ENCODE measurements at places on chromosomes 6 and 20.
A peak's percentile ranks its signal among the peaks of the same experiment; 100 is the strongest.

DNA sequence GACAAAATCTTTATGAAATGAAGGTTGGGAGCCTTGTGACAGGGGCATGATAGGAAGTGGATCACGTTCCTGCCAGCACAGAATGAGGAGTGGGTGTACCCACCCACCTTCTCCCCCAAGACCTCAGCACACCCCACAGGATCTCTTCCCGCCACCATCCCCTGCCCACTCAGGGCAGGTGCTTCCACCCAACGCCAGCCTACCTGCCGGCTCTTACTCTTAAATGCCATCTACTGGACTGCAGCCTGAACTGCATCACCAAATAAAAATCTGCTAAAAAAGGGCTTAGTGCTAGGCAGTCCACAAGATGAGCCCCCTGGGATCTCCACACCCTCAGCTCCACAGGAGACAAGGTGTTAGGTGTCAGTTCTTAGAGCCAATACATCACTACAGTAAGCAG, 20.6 kb downstream of the DTNBP1 start:
- DNase-seq = no peak

DNA sequence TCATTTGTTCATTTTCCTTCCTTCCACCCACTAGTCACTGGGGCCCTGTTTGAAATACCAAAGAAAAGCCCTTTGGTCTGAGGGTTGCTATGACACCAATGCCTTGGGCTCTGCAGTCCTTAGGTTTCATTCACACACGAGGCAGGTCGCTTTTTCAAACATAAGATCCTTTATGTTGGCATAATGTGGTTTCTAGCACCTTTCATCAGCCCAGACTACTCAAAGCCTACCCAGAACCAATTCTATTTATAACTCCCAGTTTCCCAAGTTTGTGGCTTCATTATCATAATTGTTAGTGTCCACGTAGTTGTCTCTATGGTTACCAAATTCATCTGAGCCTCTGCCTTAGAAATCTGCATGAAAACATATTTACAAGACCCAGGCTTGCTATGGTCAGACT, 6.6 kb upstream of the TP53RK start:
- no peak for DNase-seq

GRCh38 chr6:163390770-163391169, 23.7 kb upstream of the QKI start:
- DNase-seq = no peak

DNA sequence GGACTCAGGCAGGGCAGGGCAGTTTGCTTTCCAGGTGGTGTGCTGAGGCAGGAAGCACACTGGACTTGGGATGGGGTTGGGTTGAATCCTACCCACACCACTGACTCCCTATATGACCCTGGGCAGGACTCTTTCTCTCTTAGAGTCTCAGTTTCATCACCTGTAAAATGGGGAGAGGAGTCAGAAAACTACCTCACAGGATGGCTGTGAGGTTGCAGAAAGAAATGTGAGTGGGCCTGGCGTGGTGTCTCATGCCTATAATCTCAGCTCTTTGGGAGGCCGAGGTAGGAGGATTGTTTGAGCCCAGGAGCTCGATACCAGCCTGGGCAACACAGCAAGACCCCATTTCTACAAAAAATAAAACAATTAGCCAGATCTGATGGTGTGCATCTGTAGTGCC, 67.2 kb downstream of the CD40 start:
- DNase-seq = no peak

- DNase-seq = no peak
Measured at GRCh38 chr6:43274916-43275597, 23.0 kb upstream of the SLC22A7 start.

DNA sequence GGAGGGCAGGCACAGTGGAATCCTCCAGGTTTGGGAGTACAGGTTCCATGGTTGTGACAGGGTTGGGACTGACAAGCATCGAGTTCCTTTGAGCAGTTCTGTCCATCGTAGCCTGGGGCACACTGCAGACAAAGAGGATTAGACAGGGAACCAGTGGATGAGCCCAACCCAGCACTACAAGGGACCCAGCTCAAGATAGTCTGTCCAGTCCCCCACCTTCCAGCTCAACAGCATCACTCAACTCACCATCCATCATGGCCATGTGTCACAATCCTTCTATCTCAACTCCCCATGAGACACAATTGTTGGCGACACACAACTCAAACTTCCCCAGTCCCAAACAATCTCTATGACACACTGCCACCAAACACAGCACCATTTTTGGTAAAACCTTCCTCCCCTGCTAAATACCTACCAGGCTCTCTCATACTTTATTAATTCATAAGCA, 11.8 kb upstream of the GPSM3 start:
- no peak for DNase-seq

DNA sequence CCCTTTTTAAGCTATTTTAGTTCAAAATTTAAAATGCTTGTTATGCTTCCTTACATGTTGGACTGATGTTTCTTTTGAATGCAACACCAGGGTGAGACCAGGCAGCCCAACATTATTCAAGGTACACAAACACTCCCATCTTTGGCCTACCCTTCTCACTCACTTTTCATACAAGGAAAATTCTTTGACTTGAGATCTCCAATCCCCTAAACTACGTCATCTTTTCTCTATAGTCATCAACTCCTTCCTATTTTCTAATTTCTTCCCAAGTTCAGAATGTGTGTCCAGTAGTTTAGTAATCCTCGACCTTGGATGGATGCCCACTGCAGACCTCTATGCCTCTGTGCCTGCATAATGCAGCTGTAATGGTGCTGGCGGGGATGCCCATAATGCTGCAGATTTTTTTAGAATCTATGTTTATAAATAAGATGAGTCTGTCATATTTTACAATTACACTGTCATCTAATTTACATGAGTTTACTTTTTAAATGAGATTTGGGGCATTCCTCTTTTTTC, 108.7 kb downstream of the ID4 start:
- DNase-seq = no peak

DNA sequence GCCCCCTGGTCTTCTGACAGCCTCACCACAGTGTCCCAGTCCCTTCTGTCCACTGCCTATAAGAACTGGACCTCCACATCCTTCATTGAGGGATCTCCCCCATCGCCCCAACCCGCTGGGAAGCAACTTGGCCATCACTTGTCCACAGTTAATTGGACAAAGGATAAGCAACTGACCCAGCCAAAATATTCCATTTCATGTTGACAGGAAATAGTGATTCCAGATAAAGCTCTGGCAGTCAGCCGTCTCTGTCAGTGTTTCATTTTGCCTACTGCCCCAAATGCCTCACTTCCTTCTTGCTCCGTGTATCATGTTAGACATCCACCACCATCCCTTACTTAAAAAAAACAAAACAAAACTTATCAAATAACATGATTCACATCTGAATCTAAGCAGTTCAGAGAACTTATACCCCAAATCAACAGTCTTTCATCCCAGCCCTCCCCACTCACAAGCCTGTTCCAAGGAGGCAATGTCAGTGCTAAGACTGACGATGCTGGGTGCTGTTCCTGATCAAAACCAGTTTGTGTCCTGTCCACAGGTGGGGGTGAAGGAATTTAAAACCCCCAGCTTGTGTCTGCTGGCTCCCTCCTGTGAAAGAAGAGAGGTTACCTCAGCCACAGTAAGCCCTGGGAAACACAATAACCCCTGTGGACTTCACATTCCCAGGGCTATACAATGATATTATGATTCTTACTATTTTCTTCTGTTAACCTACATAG, 162.5 kb downstream of the WDR27 start:
- DNase-seq = no peak

GRCh38 chr6:28134015-28134414, 7.7 kb upstream of the ZKSCAN8 start:
- DNase-seq = peak; percentile 10

- no peak for DNase-seq
Measured at GRCh38 chr20:36216314-36217025, 19.8 kb upstream of the AAR2 start.

- no peak for DNase-seq
Measured at GRCh38 chr6:5580736-5581581, 319.6 kb downstream of the FARS2 start.

DNA sequence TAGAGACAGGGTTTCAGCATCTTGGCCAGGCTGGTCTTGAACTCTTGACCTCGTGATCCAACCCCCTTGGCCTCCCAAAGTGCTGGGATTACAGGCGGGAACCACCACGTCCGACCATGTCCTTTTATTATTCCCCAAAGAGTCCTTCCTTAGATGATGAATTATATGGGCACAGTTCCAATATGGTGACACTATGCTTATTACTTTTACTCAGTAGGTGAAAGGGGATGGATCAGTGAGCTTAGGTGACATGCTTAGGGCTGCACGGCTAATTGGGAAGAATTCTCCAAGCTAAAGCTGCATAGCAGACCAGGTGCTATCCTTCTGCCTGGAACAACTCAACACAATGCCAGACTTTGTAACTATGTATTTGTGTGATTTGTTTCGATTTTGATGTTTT, 38.2 kb upstream of the TFAP2C start:
- DNase-seq = no peak

GRCh38 chr6:160999516-160999915, 7.9 kb downstream of the MAP3K4 start:
- DNase-seq = no peak

DNA sequence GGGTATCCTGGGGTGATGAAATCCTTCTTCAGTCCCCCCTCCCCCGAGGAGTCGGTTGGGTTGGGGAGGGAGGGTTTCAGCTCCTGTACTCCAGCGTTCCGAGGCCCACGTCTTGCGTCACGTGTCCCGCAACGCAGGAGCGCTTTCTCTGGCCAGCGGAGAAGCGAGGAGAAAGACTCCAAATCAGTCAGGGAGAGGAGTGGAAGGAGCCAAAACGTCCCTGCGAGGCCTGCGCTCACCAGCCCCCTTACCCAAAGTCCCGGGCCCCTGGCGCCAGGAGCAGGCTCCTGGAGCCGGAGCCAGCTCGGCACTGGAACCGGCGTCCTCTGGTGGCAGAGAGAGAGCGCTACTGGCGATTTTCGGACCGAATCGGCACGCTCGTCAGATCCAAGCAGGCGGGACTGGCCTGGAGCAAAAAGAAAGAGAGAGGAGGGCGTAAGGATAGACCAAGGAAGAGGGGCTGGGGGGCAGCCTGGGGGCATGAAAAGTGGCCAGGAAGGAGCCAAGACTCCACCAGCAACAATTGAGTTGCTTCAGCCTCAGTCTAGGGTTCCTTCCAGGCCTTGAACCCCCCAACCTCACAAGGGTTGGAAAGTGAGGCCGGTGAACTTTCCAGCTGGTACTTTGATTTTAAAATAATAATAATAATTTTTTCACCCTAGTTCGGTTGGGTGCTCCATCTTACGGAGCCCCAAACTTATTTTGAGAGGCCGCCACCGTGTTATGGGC, at the start of gene GNAS:
Gene GNAS (plus strand): TSS at position 174 of the 729 bp plus-strand sequence.
- DNase-seq = no peak

GRCh38 chr6:149864578-149865535, 698 bp upstream of the LRP11 start:
- DNase-seq = no peak

DNA sequence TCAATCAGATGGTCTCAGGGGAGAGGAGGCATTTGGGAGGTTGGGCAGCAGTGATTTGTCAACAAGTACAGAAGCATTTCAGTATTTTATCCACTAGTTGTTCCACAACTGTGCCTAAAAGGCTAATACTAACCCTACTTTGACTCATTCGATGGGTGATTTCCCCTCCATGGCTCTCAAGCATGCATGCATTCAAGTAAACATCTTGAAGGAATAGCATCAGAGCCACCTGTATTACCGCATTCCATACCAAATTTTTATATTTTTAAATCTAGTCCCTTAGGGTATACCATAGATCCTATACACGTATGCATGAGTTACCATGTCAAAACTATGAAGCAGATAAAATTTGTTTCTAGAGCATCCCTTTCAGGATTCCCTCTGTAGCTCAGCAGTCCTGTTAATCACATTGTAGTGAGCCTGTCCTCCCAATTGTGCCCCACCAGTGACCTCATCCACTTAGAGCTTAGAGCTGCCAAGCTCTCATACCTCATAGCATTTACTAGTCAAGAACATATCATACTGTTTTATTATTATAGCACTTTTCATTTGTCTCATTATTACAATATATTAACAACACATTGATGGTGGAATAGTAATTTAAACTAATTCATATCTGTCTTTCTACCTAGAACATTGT, 213.8 kb downstream of the LAMA2 start:
- DNase-seq = no peak

DNA sequence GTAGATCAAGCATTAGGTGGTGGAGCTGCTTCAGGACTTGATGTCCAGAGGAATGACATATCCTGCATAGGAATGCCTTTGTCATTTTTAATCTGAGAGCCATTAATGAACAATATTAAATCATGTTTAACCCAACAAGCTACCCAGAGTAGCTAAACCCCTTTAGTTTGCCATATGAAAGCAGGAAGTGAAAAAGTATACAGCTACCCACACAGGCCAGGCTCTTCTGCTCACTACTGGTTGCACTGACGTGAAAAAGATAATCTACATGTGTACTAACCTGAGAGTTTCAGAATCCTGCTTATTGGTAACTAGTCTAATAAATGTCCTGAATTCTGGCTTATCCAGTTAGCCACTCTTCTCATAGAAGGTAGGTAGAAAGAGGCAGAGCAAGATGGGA, 19.9 kb downstream of the GLYATL3 start:
- DNase-seq = no peak

- DNase-seq = no peak
Measured at GRCh38 chr6:142378138-142378875, 76.5 kb downstream of the ADGRG6 start.

DNA sequence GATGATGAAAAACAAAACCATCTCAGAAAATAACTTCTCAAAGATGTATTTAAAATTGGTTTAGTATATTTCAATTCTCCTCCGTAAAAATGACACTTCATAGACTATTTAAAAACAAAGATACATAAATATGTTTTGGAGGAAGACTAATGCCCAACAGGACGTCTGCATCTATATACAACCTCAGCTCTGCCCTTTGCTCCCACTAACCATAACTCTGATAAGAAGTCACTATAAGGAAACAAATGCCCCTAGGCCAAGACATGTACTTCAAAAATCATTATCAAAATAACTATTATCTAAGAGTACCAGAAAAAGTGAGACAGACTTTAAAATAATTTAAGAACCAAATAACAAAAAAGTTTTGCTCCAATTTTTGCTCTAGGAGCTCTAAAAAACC, 23.4 kb downstream of the PLAGL1 start:
- no peak for DNase-seq

Measured in NCI-H2081 treated with DMSO at 0.1 percent for 48 hours (cell line).